ENCODE measurements at places on chromosomes 13 and 19. TPM values are rescaled to one million over a fixed set of nuclear protein-coding genes. Genes with fewer than 3 reads are reported as not detected.

GRCh38 chr19:47445937-47446402 lies 25.7 kb downstream of the SLC8A2 start:
- no peaks in the 10 kb centered on the region for H3K36me3 ChIP-seq
- H3K27me3 ChIP-seq = no peaks in the 10 kb centered on the region

- H3K36me3 ChIP-seq = no peaks in the 10 kb centered on the region
- H3K27me3 ChIP-seq = no peaks in the 10 kb centered on the region
Observed at GRCh38 chr19:41784312-41784711, 12.1 kb upstream of the CEACAM3 start.

GRCh38 chr13:103130681-103131210 lies 64.5 kb upstream of the SLC10A2 start:
- DNase-seq = no peak
- no peaks in the 10 kb centered on the region for H3K4me1 ChIP-seq
- no peak overlapping the region for H3K4me3 ChIP-seq

DNA sequence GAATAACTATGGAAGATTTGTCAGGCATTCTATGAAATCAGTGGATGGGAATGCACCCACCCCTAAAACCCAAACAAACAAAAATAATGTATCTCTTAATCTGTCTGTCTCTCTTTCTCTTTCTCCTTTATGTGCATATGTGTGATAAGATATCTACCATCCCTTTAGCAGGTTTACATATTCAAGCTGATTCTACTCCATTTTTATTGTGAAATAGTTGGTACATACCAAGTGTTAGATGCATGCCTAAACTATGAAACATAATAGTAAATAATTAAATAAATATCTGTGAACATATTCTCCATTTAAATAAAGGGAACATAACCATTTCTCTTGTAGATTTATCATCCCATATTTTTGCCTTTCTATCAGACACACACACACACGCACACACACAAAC lies 121.8 kb upstream of the PCDH9 start:
- no peaks in the 10 kb centered on the region for H3K36me3 ChIP-seq
- H3K27me3 ChIP-seq = no peaks in the 10 kb centered on the region
- H3K4me3 ChIP-seq = no peak overlapping the region
- H3K27ac ChIP-seq = no peak overlapping the region

DNA sequence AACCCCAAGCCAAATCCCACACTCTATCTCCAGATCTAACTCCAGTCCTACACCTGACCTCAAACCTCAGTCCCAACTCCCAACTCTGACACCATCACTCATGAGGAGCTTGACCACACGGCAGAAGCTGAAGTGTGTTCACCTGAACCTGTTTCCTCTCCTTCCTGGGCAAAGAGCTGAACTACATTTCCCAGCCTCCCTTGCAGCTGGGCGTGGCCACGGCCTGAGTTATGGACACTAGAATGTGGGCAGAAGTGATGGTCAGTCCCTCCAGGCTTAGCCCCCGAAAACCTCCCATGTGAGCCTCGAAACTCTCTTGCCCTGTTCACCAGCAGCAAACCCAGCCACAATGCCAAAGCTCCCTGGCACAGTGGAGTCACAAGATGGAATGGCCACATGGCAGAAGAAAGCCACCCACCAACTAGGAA lies 19.5 kb upstream of the MEIS3 start:
- no peaks in the 10 kb centered on the region for H3K4me1 ChIP-seq
- no peak overlapping the region for H3K27ac ChIP-seq
- no peak for DNase-seq

The MKNK2 gene
- total RNA-seq = 245 TPM

DNA sequence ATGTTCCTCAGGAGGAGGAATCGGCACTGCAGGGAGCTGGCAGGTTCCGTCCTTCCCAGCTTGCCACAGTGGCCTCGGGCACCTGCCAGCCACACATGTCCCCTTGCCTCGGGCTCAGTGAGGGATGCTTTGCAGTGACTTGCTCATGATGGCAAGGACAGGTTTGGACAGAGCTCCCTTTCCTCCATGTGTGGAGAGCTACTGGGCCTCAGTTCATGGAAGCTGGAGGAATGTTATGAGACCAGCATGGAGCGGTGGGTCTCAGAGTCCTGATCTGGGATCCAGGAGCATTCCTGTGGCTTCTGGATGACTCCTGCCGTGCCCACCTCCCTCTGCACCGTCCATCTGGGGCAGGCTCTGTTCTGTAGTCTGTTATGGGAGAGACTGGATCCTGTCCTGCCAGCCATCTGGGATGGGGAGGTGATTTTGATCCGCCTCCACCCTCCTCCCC lies 59.2 kb downstream of the SIPA1L3 start:
- peaks cover 6% of the 10 kb centered on the region for H3K4me1 ChIP-seq
- no peak overlapping the region for H3K27ac ChIP-seq
- H3K4me3 ChIP-seq = no peak overlapping the region
- H3K27me3 ChIP-seq = no peaks in the 10 kb centered on the region
- DNase-seq = no peak
- H3K36me3 ChIP-seq = no peaks in the 10 kb centered on the region

GRCh38 chr13:43766725-43767124 lies 20.0 kb downstream of the ENOX1 start:
- H3K4me1 ChIP-seq = no peaks in the 10 kb centered on the region
- H3K4me3 ChIP-seq = no peak overlapping the region
- H3K36me3 ChIP-seq = no peaks in the 10 kb centered on the region
- no peak overlapping the region for H3K27ac ChIP-seq
- no peak for DNase-seq
- H3K27me3 ChIP-seq = no peaks in the 10 kb centered on the region

DNA sequence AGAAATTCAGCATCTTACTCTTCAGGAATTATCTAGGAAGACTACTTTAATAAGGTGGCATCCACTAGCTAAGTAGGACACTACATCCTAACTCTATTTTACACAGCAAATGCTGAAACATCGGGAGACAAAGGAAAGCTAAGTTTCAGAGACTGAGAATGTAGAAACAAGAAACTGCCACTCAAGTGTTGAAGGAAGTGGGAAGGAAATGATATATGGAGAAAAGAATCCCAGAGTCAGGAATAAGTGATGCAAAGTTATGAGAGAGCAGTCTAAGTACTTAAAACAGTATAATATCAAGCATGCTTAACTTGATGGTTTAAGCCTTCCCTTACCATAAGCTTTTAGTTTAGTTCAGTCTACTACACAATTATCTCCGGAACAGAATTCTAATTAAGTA lies 52.4 kb downstream of the RBM26 start:
- no peaks in the 10 kb centered on the region for H3K27me3 ChIP-seq
- no peak for DNase-seq
- H3K4me1 ChIP-seq = no peaks in the 10 kb centered on the region
- H3K27ac ChIP-seq = no peak overlapping the region

- H3K27ac ChIP-seq = no peak overlapping the region
- H3K27me3 ChIP-seq = no peaks in the 10 kb centered on the region
- H3K4me3 ChIP-seq = no peak overlapping the region
- DNase-seq = no peak
- H3K36me3 ChIP-seq = no peaks in the 10 kb centered on the region
Observed at GRCh38 chr13:41554180-41554579, 96.8 kb downstream of the RGCC start.

The SOX1 gene
- total RNA-seq = not detected

The PLPPR3 gene
- total RNA-seq = not detected

The OXGR1 gene
- 0.35 TPM for total RNA-seq

- H3K36me3 ChIP-seq = no peaks in the 10 kb centered on the region
- no peak for DNase-seq
- H3K4me1 ChIP-seq = no peaks in the 10 kb centered on the region
- no peak overlapping the region for H3K4me3 ChIP-seq
- H3K27me3 ChIP-seq = no peaks in the 10 kb centered on the region
Observed at GRCh38 chr13:31069808-31070534, 91.7 kb downstream of the HSPH1 start.

GRCh38 chr19:15197275-15197941 lies 3.4 kb downstream of the NOTCH3 start:
- H3K36me3 ChIP-seq = no peaks in the 10 kb centered on the region
- H3K27ac ChIP-seq = peak overlapping the region; percentile 72
- no peaks in the 10 kb centered on the region for H3K4me1 ChIP-seq
- no peaks in the 10 kb centered on the region for H3K27me3 ChIP-seq
- DNase-seq = peak; percentile 27

GRCh38 chr13:101026736-101027398 lies 352.3 kb upstream of the TMTC4 start:
- H3K36me3 ChIP-seq = no peaks in the 10 kb centered on the region
- no peaks in the 10 kb centered on the region for H3K4me1 ChIP-seq
- no peak for DNase-seq
- H3K27ac ChIP-seq = no peak overlapping the region
- H3K4me3 ChIP-seq = no peak overlapping the region
- no peaks in the 10 kb centered on the region for H3K27me3 ChIP-seq

DNA sequence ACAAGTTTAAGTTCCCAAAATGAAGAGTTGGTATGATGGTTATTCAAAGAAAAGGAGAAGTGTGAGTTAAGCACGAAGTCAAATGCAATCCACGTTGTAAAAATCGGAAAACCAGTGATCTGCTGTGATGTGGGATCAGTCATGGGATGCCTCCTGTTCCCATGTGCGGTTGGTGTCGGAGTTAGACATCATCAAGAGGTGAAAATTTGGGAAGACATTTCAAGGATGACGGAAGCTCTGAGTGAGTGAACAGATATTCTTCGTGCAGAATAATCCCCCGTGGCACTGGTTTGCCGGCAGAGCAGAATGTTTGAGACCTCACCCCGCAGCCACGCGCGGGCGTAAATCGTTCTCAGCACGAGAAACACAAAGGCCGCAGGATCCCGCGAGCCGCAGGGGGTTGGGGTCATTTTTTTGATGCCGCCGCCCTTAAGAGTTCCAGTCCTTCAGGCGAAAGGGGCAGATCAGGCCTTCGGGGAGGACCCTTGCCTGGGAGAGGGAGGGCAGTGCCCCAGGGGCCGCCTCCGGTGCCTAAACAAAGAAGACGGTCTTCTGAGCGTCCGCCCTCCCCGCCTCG lies 13.7 kb upstream of the SOX1 start:
- H3K4me1 ChIP-seq = no peaks in the 10 kb centered on the region
- no peak for DNase-seq
- no peaks in the 10 kb centered on the region for H3K36me3 ChIP-seq
- no peak overlapping the region for H3K27ac ChIP-seq
- H3K27me3 ChIP-seq = peaks cover 39% of the 10 kb centered on the region

- no peak for DNase-seq
- H3K36me3 ChIP-seq = no peaks in the 10 kb centered on the region
- H3K27me3 ChIP-seq = no peaks in the 10 kb centered on the region
Observed at GRCh38 chr13:106471957-106472543, 63.4 kb downstream of the EFNB2 start.

DNA sequence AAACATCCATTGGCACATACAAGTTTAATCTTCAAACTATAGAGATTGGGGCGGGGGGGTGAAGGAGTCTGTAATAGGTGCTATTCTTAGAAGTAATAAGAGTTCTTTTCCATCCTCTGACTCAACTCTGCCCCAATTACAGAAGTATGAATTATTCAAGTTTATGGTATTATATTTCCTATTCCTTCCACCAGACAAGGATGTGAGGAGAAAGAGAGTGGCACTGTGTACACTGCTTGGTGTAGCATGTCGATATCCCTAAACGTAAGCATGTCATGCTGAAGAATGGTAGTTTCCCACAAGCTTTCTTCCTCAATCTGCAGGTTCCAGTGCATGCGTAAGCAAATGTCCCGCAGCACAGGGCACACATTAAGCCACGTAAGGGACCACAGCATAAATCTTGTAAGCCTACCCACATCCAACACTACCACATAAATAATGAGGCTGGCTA lies 14.1 kb downstream of the BRD4 start:
- no peak overlapping the region for H3K4me3 ChIP-seq
- H3K36me3 ChIP-seq = no peaks in the 10 kb centered on the region
- peaks cover 36% of the 10 kb centered on the region for H3K4me1 ChIP-seq
- H3K27me3 ChIP-seq = no peaks in the 10 kb centered on the region
- DNase-seq = no peak

GRCh38 chr13:24651718-24652345 lies 28.4 kb upstream of the ATP12A start:
- no peak overlapping the region for H3K27ac ChIP-seq
- no peaks in the 10 kb centered on the region for H3K36me3 ChIP-seq
- no peaks in the 10 kb centered on the region for H3K4me1 ChIP-seq
- no peak for DNase-seq
- no peaks in the 10 kb centered on the region for H3K27me3 ChIP-seq

GRCh38 chr13:67437244-67437643 lies 207.1 kb upstream of the PCDH9 start:
- H3K4me3 ChIP-seq = no peak overlapping the region

The IL12RB1 gene
- total RNA-seq = 0.78 TPM

DNA sequence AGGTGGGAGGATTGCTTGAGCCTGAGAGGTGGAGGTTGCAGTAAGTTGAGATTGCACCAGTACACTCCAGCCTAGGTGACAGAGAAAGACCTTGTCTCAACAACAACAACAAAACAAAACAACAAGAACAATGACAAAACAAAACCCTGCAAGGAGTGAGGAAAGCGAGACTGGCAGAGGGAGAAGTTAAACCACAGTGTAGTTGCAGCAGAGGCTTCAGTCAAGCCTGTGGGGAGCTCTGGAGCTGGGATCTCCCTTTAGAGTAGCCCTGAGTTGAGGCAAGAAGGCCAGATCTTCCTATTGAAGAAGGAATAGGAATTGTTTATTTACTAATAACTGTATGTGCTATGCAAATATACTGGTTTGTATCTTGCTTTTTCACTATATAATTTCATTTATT lies 25.3 kb upstream of the RNASEH2B start:
- H3K4me3 ChIP-seq = no peak overlapping the region
- H3K36me3 ChIP-seq = no peaks in the 10 kb centered on the region
- H3K4me1 ChIP-seq = no peaks in the 10 kb centered on the region
- no peak overlapping the region for H3K27ac ChIP-seq
- no peak for DNase-seq
- H3K27me3 ChIP-seq = no peaks in the 10 kb centered on the region

DNA sequence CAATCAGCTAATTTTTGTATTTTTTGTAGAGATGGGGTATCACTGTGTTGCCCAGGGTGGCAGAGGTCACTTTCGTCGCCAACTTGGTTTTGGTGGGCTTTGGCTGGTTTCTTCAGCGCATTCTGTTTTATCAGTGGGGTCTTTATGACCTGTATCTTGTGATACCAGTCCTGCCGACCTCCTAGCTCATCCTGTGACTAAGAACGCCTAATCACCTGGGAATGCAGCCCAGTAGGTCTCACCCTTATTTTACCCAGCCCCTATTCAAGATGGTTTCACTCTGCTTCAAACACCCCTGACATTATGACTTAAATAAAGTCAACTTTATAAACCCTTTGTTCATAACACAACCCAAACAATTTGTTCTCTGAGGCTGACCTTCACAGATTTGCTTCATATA lies 3.0 kb upstream of the ZNF878 start:
- H3K4me3 ChIP-seq = no peak overlapping the region
- peaks cover 4% of the 10 kb centered on the region for H3K4me1 ChIP-seq
